ENCODE measurements at places on chromosomes 7 and 10.

DNA sequence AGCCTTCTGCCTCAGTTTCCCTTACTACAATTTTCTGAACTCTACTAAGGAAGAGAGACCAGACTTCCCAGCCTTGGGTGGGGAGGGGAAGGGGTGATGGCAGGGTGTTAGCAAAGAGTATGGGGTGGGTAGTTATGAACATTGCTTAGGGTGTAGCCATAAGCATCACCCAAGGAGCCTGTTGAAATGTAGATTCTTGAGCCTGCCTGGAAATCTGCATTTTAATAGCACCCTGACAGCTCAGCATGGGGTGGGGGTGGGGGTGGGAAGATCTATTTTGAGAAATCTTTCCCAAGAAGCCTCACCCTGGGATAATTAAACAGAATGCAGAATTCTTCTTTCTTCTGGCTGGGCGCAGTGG lies 164.8 kb downstream of the NRF1 start:
- DNase-seq = no peak

- DNase-seq = peak; percentile 41
Measured at GRCh38 chr7:158820656-158821055, 8.7 kb downstream of the ESYT2 start.

DNA sequence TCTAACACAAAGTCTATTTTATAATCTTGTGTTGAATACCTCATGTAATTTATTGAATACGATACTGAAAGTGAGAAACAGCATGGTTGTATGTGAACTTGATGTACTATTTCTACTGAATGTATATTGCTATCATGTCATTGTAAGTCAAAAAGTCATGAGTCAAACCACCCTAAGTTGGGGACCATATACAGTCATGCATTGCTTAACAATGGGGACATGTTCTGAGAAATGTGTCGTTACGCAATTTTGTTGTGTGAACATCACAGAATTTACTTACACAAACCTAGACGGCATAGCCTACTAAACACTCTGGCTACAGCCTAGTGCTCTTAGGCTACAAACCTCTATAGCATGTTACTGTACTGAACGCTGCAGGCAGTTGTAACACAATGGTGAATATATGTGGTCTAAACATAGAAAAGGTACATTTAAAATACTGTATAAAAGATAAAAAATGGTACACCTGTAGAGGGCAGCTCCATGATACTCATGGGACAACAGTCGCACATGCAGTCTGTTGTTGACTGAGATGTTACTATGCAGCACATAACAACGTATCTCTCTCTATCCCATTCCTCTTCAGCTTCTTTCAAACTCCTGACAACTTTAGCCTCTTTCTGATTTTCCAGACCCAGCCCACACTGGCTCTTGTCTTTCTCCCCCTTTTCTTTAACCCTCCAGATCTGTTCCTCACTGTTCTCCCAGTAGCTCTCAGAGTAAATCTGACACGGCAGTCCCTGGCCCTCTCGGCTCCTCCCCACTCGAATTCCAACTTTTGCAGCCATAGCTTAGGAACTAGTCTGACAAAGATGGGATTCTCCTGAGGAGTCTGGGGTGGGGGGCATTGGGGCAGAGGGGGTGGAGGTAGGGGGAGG lies 90.1 kb downstream of the SNX10 start:
- no peak for DNase-seq

DNA sequence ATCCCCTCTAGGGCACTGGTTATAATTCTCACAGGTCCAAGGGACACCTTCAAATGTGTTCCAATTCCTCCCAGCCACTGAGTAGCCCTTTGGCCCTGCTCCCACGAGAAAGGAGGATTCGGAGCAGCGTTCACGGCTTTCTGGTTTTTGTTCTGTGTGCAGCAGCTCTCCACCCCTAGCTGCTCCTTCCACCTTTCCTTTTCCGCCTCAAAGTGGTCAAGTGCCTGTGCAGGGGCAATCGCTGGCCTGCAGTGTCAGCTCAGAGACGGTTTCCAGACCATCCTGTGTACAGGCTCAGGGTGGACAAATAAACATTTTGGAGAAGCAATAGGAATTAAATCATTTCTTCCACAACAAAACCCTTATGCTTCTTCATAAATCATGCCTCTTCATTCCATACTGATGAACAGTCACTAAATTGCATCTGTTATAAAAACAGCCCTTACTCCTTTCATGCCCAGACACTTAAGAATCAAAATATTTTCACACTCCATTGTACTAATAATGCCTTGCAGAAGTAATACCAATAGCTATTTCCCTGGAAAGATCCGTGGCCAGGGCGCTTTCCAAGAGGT lies 1.1 kb downstream of the KIAA1549 start:
- no peak for DNase-seq

- no peak for DNase-seq
Measured at GRCh38 chr10:77144656-77145055, 493.0 kb downstream of the KCNMA1 start.

DNA sequence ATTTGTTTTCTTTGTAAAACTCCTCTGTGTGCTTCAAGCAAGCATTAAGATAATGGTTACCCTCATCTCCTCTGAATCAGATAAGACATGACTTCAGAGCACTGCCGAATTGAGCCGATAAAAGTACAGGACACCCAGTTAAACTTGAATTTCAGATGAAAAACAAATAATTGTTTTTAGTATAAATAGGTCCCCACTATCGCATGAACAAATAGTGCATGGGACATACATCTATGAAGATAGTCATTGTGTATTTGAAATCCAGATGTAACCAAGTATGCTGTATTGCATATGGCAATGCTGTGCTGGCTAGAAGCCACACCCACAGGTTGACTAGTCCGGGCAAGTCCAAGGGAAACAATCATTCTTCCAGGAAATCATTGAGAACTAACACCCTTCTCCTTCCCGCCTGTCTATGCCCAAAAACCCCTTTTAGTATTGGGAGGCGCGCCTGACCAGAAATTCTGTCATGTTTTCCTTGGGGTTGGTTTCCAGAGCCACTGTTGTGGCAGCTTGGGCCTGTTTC lies 12.6 kb upstream of the FGFR2 start:
- DNase-seq = no peak

GRCh38 chr7:18117482-18117881 lies 89.8 kb upstream of the PRPS1L1 start:
- DNase-seq = peak; percentile 59

DNA sequence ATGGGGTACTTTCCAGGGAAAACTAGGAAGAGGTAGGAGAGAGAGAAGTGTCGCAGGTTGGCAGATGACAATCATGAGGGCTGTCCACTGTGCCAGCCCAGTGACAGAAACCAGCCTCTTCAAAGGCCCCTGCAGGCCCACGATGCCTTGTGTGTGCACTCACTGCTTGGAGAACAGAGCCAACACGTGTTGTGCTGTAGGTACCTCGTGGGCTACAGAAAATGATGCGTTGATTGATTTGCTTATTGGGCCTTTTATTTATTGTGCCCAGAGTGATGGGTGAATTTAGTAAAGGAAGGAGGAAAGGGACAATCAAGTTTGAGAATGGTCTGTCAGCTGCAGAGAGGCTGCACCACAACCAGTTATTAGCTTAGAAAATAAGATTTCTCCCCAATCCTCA lies 215.1 kb downstream of the PLXNA4 start:
- no peak for DNase-seq

GRCh38 chr10:94225589-94225988 lies 137.2 kb downstream of the NOC3L start:
- no peak for DNase-seq
